Kidney epithelial cell (primary cell): ENCODE measurements at places on chromosomes 7 and 10. TPM values are rescaled to one million over a fixed set of nuclear protein-coding genes. Genes with fewer than 3 reads are reported as not detected.

Gene ZKSCAN5
- total RNA-seq, result 10.0 and 11.5 TPM in 2 replicates

Gene TAS2R4
- total RNA-seq, result 0.07 and 0.08 TPM in 2 replicates

Gene ADRB1
- 0.04 and 0.21 TPM in 2 replicates for total RNA-seq

DNA sequence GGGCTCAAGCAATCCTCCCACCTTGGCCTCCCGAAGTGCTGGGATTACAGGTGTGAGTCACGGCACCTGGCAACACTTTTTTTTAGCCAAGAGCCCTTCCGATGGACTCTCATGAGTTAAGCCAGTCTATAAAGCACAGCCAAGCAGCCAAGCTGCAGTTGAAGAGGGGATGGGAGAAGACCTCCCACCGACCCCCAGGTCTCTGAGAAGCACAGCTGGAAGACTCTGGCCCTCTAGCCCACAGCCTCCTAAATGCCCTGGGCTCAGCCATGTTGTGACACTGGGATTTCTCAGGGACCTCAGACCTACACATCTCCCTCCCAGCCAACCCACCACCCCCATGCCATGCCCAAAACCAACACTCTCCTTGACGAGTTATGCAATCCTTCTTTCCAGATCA is 31.1 kb downstream of the CALML3 start:
- DNase-seq, result no peak

- no peak for DNase-seq
Measured at GRCh38 chr10:92761571-92761970, 71.8 kb downstream of the HHEX start.
